ENCODE measurements at places on chromosomes 5 and 9.

DNA sequence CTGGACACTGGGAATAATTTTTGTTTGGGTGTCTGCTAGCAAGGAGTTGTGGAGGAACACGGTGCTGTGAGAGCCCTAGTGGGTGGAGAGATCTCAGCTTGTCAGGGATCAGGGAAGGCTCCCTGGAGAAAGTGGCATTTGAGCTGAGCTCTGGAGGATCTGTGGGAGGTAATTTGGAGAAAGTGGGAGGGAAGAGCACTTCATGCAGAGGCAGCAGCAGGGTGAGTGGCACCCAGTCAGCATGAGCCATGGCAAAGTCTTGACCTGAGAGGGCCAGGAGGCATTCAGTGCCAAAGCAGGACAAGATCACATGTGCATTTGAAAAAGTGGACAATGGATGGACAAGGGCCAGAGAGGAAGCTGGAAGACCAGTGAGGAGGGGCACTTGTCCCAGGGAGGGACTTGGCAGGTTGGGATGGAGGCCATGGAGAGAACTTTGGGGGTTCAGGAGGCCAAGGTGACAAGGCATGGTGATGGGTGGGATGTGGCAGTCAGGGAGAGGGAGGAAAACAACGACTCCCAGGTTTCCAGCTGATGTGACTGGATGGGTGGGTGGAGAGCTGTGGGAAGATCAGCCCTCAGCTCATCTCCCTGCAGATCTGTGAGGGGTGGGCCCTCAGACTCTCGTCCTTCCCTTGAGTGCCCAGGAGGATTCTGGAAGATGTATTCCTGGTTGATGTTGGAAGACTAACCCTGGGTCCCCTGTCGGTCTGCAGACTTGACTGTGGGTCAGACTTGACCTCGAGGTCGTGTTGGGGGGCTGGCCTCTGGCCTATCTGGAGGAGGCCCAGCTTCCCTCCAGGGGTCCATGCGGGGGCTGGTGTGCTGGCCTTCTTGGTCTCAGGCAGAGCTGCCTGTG is 68.9 kb upstream of the PITX1 start:
- no peak for DNase-seq

GRCh38 chr5:137858954-137859353 is 8.7 kb upstream of the MYOT start:
- DNase-seq: no peak

DNA sequence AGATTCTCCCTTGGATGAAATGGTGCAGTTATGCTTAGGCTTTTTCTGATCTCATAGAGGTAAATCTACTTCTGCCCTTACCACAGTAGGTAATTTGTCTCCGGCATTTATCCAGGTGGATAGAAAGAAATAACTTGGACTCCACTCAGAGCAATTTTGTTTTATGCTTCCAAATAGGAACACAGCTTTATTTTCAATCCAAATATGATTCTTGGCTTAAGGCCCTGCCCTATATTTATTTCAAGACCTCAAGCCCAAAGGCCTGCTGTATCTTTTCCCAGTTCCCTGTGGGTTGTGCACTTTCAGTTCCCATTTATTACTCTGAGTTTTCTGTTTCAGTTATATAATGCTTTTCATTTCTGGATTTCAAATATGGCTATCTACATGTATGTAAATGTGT is 274.2 kb upstream of the SMC2 start:
- DNase-seq: no peak

DNA sequence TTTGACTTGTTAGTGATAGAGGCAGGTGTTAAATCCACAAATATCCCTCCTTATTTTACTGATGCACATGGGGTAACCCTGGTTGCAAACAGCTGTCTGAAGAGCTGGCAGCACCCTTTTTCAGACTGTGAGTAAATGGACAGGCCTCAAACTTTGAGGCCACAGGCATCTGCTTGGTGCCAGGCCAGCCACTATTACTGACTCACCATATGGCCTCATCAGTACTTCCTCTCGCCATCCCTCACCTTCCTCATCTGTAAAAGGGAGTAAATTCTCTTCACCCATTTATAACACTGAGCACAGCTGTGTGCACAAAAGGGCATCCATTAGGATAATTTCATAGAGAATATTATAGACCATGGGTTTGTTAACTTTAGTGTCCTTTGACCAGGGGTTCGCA is 11.9 kb upstream of the TNIP1 start:
- DNase-seq: no peak

- DNase-seq: no peak
Observed at GRCh38 chr9:95091601-95092261, 225.8 kb downstream of the FANCC start.

- DNase-seq: no peak
Observed at GRCh38 chr5:72077390-72077789, 29.9 kb upstream of the MAP1B start.

Data from activated CD4-positive, alpha-beta T cell treated with anti-CD3 and anti-CD28 coated beads for 1 hour (primary cell).